Midbrain (tissue), 1 donor: ENCODE measurements at places on chromosomes 7 and 10.
A peak's percentile ranks its signal among the peaks of the same experiment; 100 is the strongest.

GRCh38 chr10:110416776-110417711 is 80.7 kb upstream of the DUSP5 start:
- DNase-seq = no peak

GRCh38 chr10:71077143-71077581 is 135.2 kb upstream of the UNC5B start:
- no peak for DNase-seq

DNA sequence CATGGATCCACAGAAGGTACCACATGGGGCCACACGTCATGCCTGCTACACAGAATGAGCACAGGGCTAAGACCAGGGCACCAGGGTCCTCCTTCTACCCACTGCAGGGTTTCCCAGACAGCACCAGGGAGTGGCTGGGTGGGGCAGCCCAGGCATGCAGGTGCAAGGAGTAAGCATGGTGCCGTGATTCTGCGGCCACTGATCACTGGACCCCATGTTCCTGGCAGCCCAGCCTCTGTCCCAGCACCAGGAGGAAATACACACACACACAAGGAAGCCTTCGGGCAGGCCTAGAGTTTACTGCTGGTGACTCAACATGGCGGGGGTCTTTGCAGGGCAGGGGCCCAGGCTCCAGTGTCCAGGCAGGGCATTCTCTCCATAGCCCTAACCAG is 13.9 kb downstream of the ATP6V1F start:
- no peak for DNase-seq

DNA sequence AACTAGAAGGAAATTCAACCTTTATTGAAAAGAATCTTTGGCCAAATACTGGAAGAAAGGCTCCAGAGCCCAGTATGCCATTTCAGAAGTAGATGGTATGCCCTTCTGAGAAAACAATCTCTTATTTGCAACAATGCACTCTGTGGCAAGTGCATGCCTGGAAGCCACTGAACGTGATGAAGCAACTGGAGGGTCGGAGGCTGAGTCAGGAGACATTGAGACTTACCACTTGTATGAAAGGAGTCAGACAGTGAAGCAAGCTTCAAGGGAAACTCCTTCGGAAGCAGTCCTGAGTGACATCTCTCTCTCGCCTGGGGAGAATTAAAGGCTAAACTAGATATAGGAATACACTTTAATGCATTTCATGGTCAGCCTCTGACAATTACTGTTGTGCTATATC is 353.7 kb downstream of the NRG3 start:
- DNase-seq = no peak

DNA sequence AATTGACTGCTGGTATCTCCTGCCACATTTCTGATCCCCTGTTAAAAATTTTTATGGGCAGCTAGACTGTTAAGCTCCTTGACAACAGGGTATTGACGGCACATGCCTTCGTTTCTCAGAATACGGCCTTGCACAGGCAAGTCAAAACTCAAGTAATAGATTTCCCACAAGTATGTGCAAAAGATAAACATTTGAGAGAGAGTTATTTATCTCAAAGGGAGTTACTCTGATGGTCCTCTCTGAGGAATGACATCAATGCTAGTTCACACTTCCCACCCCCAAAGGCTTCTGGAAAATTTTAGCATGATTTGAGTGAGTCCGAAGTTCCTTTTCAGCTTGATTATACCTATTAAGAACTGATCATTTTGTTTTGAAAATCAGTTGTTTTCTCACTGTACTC is 71.9 kb downstream of the JCAD start:
- DNase-seq = no peak

DNA sequence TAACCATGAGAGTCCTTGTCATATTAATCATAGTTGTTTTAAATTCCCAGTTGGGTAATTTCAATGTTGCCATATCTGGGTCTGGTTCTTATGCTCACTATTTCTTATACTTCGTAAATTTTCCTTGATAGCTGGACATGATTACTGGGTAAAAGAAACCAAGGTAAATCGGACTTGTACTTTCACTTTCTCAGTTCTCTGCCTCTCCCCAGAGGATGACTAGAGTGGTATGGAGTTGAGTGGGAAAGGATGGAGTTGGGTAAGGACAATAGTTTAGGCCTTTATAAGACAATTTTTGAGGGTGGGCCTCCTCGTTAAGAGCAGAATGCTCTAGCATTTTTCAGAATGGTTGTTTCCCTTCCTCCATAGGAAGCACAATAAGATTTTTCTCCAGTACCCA is 106.1 kb downstream of the CRPPA start:
- DNase-seq = no peak

DNA sequence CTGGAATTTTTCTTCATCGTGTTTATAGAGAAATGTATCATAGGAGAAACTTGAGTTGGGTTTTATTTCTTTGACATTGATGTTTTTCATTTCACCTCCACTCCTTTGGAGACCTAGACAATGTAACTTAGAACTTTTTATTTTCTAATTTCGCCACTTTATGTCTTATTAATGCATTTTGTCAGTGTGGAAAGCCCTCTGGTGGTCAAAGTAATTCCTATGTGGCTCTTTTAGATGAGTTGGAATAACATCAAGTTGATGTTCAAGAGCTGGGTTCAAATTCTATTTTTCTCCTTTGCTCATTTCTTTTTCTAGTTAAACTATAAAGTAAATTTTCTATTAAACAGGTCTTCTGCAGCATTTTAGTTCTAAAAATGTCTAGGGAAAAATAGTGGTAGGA is 478.6 kb downstream of the LRMDA start:
- DNase-seq = peak; percentile 14

GRCh38 chr10:21728618-21729017 is 194.6 kb downstream of the MLLT10 start:
- no peak for DNase-seq

- no peak for DNase-seq
These were observed 13.4 kb downstream of the EGFR start for GRCh38 chr7:55032069-55032699.

DNA sequence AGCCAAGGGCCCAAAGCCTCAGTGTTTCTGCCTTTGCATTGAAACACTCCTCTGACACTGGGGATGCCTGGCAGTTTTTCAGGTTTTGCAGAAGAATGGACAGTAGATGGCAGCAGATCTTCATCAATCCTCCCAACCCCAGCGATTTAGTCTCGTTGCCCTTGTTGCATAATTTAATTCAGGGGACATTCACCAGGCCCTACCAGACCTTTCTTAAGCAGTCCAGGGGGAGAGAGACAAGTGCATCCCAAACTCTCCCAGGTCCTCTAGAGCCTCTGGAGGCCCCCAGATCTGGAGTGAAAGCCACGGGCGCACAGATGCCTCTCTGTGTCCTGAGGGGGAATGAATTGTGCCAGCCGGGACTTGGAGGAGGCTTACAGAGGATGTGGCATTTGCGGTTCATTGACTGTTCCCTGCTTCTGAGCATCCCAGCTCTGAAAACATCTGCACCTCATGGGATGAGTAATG is 29.6 kb downstream of the MINDY4 start:
- DNase-seq = peak; percentile 87

- no peak for DNase-seq
These were observed 5.8 kb upstream of the IFRD1 start for GRCh38 chr7:112444505-112444904.

DNA sequence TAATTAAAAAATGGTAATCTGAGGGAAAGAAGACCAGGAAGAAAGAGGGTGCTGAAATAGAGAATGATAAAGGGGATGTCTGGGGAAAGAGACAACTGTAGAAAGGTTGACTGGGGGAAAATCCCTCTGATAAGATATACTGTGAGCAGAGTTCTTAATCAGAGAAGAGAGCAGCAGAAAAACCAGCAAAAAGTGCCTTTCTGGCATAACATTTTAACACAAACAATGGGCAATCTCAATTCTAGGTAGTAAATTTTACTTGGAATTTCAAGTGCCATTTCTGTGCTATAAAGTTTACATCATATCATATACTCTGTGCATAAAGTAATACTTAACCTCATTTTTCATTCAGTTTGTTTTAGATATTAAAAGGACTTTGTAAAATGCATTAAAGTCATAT is 251.9 kb upstream of the HGF start:
- DNase-seq = no peak

DNA sequence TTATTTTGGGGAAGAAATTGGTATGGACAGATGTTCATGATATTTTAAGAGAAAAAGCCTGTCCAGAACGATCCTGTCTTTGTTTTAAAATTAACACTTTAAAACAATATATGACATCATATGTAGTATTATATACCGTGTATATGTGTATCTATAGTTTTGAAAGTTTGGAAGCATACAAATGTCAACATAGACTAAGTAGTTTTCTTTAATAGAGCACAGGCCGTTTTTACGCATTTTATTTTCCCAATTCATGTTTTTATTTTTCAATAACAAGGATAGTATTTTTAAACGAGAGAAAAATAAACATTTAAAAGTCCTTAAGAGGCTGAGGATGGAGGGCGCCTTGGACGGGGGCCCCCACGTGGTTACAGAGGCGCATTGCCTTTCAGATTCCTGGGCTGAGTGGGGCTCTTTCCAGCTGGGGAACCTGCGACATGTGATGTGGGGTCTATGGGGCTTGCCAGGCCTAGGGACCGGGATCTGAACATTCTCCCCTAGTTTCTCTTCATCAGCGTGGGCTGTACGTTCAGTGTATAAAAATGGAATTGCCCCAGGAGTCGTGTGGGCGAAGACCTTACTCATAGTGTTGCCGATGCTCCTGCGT is 127.8 kb upstream of the ZNF746 start:
- DNase-seq = peak; percentile 20

DNA sequence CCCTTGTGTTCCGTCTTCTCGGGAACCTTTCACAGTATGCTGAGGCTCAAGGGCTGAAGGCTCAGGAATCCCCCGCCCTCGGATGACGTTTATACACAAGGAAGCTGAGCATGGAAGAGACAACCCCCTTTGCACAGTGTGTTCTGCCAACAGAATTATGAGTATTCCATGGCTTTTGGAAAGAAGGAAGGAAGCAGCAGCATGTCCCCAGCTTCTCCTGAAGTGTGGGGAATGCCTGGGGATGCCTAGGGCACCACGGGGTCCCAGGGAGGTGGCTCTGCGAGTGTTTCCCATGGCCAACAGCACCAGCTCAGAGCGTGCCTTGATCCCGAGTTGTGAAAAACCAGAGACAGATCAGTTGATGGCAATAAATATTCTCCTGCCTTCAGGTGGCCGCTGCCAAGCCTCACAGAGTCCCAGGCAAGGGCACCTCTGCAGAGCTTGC is 88.8 kb upstream of the DDC start:
- DNase-seq = peak; percentile 35

GRCh38 chr10:58177362-58177947 is 90.2 kb downstream of the IPMK start:
- DNase-seq = peak; percentile 38

DNA sequence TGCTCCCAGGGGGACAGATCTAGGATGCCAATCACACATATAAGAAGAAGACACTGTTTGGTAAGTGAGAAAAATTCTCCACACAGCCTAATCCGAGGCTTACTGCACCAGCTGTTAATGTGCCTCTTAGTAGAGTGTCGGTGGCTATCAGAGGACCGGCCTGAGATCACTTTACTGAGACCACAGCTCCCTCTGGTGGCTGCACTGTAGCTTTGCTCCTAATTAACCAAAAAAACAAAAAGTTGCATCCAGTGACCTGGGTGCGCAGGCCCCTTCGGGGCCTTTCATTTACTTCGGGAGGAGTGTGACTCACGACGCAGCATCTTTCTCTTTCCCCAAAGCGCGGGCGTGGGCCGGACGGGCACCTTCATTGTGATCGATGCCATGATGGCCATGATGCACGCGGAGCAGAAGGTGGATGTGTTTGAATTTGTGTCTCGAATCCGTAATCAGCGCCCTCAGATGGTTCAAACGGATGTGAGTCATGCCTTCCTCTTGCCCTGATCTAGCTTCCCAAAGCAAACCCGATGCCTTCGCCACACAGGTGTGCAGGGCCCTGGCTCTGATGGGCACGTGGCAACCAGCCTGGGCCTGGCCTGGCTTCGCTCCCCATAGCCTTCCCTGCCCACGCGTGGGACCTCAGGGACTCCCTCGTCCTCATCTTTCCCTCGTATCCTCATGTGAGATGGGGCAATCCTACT is 56.7 kb downstream of the MKI67 start:
- peak; percentile 75 for DNase-seq

GRCh38 chr7:70634610-70635068 is 497.3 kb upstream of the GALNT17 start:
- DNase-seq = no peak

DNA sequence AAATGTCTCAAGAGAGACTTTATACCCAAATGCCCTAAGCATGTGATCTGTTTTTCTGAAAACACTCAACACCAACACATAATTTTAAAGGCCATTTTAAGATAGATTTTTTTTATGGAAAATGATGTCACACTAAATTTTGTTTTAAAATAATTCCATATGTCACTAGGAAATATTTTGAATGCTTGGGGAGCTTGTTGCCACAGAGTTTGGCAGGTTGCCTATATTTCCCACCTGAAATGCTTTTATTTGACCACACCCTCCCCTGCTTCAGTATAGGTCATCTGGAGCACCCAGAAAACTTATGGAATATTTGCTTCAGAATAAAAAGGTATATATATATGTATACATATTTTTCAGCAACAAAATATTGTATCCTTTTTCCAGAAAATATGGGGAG is 180.0 kb upstream of the ANK3 start:
- no peak for DNase-seq
